ENCODE measurements at places on chromosomes 2 and 18.

- DNase-seq, result no peak
Measured at GRCh38 chr2:120959426-120959825, 223.8 kb downstream of the GLI2 start.

GRCh38 chr2:224563537-224563936 lies 21.6 kb downstream of the CUL3 start:
- DNase-seq, result no peak

DNA sequence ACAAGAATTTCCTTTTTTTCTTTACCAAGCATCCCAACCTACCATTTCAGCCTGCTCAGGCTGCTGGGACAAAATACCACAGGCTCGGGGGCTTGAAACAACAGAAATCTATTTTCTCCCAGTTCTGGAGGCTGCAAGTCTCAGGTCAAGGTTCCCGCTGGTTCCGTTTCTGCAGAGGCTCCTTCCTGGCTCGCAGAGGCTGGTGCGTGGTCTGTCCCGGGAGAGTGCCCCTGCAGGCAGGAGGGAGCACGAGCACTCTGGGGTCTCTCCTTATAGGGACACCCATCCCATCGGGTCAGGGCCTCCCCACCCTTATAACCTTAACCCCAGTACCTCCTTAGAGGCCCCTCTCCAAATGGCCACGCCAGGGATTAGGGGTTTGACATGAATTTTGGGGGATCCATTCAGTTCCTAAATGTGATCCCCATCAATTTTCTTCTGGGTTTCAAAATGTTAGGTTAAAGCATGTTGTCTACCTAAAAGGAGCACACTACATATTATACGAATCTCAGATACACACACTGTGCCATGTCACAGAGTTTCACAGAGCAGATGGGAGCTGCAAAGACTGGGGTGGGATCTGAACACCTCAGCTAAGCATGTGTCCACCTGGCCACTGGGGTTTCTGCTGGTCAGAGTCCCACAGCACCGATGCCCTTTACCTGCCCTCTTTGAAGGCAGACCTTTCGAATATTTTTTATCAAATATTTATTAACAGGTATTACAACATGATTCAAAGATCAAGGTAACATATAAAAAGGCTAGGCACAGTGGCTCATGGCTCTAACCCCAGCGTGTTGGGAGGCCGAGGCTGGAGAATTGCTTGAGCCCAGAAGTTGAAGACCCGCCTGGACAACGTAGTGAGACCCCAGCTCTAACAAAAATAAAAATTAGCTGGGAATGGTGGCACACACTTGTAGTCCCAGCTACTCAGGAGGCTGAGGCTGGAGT lies 17.6 kb upstream of the ADI1 start:
- DNase-seq, result peak; percentile 33

DNA sequence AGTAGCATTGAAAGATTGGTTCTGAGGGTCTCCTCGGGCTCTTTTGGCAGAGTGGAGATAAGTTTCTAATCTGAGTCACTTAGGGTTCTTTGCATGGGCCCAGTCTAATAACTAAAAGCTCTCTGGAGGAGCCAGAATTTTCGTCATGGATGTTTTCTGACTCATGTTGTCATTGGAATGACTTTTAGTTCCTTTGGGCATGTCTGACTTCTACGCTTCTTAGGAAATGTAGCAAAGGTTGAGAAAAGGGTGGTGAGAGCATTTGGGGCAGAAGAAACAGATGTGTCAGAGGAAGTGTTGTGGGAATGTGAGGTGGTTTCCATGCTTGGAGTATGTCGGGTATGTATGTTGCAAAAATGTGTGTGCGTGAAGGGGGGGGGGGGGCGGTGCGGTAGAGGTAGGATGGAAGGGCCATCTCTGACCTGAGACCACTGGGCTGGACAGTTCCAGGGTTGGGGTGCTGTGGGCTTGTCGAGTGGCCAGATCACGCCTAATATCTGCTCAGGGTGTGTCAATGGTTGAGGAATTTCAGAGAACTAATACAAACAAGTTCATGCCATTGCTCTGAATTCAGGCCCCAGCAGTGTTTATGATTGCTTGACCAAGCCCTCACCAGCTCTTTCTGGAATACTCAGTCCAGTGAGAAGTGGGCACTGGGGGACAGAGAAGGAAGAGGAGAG lies 26.9 kb downstream of the KLHL29 start:
- peak; percentile 93 for DNase-seq

- DNase-seq, result no peak
Measured at GRCh38 chr2:52000151-52000855, 968.4 kb upstream of the NRXN1 start.

GRCh38 chr2:239380831-239381708 lies 19.8 kb downstream of the HDAC4 start:
- no peak for DNase-seq

DNA sequence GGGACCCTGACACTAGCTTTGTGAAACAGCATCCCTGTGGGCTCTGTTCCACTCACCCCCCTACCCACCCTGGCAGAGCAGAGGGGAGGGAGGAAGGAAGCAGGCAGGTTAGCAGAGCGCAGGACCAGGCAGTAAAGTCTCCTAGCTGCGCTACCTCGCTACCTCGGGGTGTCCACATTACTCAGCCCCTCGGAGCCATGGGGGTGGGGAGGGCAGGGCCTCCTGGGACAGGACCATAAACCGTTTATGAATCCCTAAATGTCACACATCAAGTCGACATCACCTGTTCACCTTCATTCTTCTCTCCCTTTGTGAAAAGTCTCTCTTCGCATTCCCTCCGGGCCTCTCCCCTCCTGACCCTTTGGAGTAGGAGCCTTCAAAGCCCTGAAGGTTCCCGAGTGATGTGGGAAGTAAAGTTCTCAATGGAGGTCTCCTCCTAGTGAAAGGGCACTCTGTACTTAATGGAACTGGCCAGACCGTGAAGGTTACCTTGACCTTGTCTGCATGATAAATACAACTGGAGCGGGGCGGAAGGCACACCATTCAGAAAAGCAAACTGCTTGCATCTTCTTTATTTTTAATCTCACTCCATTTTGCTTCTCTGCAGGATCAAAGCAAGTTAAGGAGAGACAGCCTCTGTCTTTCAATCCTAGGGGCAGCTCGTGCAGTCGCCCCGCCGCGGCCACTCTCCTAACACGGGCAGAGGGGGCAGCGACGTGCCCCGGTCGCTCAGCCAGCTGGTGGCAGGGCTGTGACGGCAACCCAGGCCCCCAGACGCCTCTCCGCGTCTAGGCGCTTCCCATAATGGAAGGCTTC lies 23.7 kb upstream of the SMAD7 start:
- no peak for DNase-seq

GRCh38 chr2:215828528-215829184 lies 184.7 kb downstream of the MREG start:
- DNase-seq, result peak; percentile 57

GRCh38 chr2:71348302-71348701 lies 16.7 kb downstream of the ZNF638 start:
- DNase-seq, result peak; percentile 14

- no peak for DNase-seq
Measured at GRCh38 chr2:8015848-8016600, 665.8 kb upstream of the ID2 start.

DNA sequence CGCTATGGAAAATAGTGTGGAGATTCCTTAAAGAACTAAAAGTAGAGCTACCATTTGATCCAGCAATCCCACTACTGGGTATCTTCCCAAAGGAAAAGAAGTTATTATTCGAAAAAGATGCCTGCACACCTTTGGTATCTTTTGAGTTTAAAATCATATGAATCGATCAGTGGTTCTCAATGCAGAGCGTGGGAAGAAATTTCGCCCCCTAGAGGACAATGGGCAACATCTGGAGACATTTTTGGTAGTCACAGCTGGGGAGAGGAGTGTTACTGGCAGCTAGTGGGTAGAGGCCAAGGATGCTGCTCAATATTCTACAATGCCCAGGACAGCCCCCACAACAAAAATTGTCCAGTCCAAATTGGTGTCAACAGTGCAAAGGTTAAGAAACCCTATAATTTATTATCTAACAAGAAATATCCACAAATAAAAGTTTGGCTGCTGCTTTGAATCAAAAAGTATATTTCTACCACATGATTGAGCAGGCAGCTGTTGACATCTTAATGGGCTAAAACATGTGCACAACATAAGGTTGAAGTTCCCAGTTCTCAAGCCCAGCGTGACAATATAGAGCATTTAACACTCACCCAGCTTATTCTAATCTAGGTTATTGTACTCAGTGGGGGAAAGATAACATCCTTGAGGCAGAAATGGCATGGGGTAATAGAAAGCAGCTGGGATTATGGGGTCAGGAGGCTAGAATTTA lies 425.7 kb downstream of the LRATD1 start:
- DNase-seq, result no peak

- peak; percentile 49 for DNase-seq
Measured at GRCh38 chr2:238787501-238787900, 60.4 kb upstream of the TWIST2 start.

DNA sequence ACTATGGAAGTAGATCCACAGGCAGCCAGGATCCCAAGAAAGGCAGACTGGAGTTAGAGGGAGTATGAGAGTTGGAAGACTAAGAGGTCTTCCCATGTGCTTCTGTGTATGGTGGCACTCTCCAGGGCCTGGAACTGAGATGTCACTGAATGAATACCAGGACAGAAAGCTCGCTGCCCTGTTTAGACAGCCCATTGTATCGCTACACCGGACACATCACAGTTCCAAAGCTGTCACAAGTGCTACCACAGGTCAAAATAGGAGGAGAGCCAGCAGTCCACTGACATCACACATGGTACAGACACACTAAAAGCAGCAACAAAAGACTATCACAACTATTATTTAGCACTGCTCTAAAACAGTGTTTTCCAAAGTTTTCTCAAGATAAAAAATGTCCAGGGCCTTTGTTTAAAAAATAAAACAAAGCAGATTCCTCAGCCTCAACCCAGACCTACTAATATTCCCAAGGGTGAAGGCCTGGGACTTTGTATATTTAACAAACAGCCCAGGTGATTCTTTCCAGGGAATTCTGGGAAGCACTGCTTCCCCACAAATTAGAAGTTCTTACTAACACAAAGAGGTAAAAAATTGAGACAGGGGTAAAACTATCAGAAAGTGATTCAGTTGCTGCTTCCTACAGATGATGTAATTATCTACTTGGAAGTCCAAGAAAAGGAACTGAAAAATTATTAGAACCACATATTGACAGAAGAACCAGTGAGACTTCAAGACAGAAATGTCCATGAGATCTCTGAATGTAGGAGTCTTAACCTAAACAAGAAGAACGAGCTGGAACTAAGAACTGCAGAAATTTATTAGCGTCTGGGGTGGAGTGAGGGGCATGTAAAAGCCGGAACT lies 116.0 kb downstream of the DTNB start:
- DNase-seq, result no peak

DNA sequence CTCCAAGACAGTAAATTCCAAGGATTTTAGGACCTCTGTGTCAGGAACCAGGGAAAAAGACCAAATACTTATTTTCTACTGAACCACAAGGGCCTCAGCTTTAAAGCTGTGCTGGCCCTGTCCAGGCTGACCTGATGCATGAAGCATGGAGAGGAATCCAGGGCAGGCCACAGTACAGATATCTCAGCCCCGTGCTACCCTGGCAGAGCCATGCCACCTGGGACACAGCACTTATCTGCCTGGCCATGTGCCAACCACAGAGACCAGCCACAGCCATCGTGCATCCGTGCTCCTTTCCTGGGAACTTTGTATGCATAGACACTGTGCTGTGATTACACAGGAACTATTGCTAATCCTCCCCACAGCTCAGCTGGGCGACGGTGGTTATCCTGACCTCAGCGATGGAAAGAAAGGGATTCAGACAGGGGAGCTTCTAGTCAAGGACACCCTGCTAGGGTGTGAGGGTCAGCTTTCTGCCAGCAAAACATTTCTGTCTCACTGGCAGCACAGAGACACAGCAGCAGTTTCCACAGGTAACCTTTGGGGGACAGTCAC lies 687.4 kb upstream of the ID2 start:
- DNase-seq, result no peak

DNA sequence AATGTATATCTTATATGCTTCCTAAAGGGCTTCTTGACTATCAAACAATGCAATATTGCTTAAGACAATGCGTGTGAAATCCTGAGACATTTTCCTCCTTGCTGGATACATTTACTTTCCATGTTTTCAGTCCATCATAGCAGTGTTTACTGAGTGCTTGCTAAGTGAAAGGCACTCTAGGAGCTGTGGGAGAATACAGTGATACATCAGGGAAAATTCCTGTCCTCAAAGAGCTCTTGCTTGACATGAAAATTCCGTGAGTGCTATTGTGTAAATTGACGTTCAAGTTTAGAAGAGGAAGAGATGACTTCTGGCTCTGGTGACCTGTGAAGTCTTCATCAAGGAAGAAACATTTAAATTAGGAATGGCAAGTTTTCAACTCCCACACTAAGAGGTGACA lies 449.4 kb upstream of the SOX11 start:
- no peak for DNase-seq
